ENCODE measurements at places on chromosomes 11 and 22.

- no peak for DNase-seq
These were observed 50.4 kb downstream of the TCP11L1 start for GRCh38 chr11:33089776-33090175.

DNA sequence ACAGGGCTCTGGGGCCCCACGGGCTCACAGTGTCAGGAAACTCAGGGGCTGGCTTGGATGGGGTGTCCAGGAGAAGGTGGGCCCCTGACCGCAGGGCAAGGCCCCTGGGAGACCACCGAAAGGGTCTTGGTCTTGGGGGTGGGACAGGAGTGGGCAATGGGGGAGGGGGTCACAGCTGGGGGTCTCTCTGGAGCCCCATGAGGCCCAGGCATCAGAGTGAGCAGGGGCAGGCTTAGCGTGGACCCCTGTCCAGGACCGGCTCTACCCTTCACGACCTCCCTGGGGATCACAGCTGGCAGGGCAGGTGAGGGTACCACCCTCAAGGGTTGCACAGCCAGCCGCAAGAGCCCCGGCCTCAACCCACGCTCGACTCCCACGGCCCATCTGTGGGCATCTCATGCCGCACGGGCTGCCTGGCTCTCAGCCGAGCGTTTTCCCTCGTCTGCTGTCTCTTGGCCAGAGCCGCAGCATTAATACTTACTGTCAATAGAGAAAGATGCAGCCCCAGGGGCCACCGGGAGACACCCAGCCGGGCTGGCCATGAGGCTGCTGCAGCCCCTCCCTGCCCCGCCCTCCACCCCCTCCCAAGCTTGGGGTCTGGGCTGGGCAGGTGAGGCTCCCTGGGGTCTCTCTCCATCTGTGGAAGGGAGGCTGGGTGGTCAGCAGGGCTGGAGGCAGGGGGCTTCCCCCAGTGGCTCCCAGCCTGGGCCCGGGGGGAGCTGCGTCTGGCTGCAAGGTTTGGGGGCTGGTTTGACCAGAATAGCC is 662 bp downstream of the MUC5B start:
- no peak for DNase-seq

- peak; percentile 99 for DNase-seq
These were observed 20.2 kb upstream of the IPO7 start for GRCh38 chr11:9363954-9364912.

- DNase-seq = no peak
These were observed 150.6 kb upstream of the CCDC179 start for GRCh38 chr11:23010790-23011335.

DNA sequence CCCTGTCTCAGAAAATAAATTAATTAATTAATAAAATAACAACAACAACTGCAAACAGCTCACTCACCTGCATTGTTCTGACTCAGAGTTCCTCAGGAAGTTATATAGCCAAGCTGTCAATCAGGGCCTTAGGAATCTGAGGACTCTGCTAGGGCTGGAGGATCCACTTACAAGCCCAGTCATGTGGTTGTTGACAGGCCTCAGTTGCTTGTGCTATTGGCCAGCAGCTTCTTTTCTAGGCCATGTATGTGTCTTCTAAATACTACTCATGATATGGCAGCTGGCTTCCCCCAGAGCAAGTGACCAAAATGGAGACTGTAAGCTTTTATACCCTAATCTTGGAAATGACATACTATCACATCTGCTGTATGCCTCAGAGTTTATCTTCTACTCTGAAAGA is 20.8 kb upstream of the ATP5MG start:
- DNase-seq = no peak

DNA sequence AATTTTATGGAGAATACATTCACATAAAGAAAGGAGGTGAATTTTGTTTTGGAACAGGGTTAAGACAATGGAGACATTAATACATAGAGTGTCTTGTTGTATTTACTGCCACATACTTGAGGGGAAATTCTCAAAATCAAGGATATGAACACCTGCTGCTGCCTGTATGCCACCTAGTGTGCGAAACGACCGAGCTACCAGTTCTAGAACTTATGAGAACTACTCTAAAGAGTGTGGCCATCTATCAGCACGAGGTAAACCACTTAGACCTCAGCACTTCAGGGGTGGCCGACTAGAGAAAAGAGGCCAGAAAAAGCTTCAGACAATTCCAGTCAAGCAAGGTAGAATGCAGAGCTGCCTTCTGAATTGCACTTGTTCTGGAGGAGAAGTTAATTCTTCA is 1.5 kb upstream of the AGBL2 start:
- DNase-seq = no peak

DNA sequence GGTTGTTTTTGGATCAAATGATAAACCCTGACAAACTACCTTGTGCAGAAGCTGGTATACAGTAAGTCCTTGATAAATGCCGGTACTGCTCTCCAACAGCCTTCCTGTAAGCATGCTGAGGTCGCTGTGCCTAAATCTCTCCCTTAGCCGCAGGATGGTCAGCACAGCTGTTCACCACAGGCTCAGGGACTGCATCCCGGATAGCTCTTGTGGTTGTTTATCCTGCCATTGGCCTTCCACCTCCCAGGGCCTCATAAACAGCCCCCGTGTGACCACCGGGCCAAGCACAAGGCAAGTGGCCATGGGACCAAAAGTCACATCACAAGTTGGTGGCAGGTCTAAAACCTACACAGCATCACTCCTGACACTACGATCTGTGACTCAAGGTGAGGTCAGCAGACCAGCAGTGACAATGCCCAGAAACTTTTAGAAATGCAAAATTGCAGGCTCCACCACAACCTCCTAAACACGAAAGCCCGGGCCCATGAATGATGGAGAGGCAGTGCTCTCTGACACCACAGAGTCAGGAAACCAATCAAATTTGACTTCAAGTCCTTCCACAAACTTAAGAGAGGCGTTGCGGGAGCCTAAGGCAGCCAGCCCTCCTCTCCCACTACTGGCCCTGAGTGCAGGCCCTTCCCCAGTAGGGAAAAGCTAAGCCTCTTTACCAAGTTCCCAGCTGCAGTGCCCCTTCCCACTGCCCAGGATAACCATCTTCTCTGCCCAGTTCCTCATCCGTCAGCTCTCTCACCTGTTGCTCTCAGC is 3.9 kb downstream of the SPATA19 start:
- no peak for DNase-seq

- peak; percentile 81 for DNase-seq
These were observed 34.6 kb downstream of the CYTH4 start for GRCh38 chr22:37316875-37317371.

- no peak for DNase-seq
These were observed 12.0 kb downstream of the PPIL2 start for GRCh38 chr22:21677606-21678443.

DNA sequence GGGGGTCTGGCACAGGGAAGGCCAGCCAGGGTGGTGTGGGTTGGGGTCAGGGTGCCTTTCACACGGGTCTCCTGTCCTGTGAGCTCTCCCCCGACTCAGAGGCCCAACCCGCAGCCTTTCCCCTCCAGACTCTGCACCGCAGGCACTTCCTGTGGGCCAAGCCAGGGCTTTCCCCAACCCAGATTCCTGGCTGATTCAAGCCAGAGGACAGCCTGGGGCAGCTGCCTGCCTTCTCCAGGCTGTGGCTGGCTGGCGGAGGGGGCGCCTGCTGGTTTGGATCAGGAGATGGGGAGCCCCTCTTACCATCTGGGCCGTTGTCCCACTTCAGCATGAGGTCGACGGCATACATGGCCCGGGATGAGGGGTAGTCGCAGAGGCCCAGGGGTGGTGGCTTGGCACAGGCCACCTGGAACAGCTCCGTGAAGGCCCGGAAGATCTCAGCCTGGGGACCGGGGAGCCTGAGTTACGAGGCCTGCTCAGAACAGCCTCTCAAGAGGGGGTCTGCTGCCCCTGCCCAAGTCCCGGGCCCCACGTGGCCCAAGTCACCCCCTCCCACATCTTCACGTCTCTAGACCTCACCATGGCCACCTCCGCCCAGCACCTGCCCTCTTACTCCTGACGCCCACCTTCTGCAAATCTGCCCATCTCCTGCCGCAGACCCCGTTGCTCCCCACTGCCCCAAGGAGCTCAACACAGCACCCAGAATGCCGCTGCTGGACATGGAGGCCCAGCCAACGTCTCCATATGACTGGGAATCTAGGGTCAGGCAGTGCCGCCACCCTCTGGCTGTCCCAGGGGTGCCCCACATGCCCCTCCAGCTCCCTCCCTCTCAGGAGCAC is 17.3 kb downstream of the TSPO start:
- DNase-seq = peak; percentile 72

- peak; percentile 11 for DNase-seq
These were observed 839 bp downstream of the CBY1 start for GRCh38 chr22:38657045-38657909.

DNA sequence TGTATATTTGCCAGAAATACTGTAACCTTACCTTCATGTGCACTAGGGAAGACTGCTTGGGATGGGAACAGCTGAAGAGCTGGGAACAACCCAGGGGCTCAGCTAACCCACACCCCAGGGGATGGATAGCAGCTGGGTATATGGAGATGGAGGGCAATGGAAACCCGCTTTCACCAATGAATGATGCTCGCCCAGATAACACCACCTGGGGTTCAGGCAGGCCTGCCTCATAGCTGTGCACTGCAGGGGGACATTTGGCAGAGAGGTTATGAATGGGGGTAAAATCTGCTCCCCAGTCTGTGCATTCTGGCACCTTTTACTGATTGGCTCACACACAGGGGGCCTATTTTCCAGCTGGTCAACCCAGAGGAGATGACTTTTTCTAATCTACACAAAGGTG is 170.7 kb downstream of the CHST1 start:
- DNase-seq = no peak

DNA sequence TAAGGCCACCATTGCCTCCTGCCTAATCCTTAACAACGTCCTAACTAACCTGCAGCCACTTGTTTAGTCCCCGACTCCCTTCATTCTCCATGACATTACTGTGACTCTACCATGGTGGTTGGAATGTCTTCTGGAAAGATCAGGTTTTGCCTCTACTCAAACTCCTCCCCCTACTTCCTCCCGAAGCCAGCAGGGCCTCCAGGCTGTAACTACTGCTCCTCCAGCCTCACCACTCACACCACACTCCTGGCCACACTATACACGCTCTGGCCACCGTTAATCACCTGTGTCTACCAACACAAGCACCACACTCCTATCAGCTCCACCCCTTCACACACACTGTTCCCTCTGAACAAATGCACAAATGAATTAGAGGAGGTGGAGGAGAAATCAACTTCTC is 69.2 kb downstream of the PACSIN2 start:
- no peak for DNase-seq

DNA sequence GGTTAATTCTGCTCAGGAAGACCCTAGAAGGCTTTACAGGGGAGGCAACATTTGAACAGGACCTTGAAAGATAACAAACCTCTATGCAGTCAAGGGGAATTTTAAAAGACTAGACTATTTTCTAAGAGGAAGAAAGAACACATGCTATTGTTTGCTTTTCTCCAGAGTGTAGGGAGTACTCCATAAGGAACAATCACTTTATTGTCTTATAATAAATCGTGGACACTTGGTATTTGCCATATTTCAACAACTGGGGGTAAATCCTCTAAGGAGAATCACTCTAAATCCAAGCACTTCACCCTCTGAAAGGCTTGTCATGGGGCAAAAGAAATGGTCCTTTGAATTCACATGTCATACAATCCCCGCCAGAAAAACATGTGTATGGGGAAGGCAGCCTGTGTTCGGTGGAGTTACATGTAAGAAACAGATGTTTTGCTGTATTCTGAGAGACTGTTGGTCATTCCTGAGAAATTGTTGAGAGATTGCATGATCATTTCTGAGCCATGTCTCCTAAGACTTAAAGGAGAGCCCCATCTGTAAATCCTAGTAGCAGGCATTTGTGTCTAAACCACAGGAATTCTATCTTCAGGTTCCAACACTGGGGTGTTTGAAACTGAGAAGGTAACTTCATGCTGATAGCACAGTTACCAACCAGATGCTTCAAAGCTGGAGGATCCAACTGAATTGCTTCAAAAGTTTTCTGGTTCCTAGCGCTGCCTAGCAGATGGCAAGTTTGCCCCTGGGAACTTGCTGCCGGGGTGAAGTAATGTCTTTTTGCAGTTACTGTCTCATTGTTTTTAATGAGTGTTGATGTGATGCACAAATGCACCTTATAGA is 66.8 kb downstream of the FZD4 start:
- DNase-seq = peak; percentile 76

DNA sequence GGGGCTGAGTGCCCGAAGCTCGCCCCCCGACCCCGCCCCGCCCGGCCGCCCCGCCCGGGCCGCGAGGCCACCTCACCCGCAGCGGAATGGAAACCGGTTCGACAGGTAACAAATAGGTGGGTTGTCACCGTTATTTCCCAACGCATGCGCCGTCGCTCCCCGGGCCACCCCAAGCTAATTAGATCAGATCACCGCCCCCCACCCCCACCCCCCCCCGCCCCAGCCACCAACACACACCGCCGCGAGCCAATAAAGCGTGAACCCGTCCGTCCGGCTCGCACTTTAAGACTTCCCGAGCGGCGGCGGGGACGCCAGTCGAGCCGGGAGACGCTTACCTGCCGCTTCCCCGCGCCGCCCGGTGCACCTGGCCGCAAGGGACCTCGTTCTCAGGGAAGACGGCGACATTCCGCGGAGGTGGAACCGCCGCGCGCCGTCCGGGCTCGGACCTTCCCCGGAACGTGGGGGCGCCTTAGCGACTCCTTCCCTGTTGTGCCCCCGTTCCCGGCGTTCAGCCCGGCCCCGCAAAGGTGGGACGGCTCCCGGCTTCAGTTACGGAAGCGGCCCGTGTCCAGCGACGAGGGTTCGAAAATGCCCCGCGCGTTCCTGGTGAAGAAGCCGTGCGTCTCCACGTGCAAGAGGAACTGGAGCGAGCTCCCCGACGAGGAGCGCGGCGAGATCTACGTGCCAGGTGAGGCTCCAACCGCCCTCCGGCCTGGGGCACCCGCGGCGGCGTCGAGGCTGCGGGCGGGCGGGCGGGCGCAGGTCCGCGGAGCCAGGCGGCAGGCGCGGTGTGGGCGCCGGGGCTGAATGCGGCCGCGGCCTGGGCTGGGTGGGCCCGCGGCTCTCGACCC is at the start of gene OVOL1:
TSS of gene OVOL1 (plus strand) at position 278 of the 851 bp plus-strand sequence. CDS start at position 589, 311 bp downstream.
- no peak for DNase-seq

- no peak for DNase-seq
These were observed 27.5 kb upstream of the CRYBB3 start for GRCh38 chr22:25172153-25172552.

- no peak for DNase-seq
These were observed 594.1 kb downstream of the TBC1D22A start for GRCh38 chr22:47356511-47357011.

- DNase-seq = no peak
These were observed 4.2 kb downstream of the HEPN1 start for GRCh38 chr11:124923296-124923695.

DNA sequence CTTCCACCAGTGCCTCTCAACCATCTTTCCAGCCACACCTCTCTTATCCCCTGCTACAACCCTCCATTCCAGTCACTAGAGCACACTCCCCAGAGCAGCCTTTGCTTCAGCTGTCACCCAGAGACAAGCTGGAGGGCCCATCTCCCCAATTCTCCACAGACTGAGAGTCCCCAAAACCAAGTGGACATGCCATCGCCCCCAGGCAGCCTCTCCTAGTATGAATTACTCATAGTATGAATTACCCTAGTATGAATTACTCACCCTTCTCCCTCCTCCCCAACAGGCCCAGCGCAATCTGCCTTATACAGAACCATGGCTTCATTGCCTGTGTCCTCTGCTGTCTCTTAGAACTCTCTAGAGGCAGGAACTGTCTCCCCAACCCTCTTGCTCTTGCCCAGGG is 24.8 kb downstream of the MYH9 start:
- no peak for DNase-seq

Measured in fibroblast of skin of back (primary cell).